HCEC 1CT (cell line): ENCODE measurements at places on chromosomes 5 and 9.

GRCh38 chr5:142326480-142326938, 1.7 kb upstream of the SPRY4 start:
- peak; percentile 43 for DNase-seq

DNA sequence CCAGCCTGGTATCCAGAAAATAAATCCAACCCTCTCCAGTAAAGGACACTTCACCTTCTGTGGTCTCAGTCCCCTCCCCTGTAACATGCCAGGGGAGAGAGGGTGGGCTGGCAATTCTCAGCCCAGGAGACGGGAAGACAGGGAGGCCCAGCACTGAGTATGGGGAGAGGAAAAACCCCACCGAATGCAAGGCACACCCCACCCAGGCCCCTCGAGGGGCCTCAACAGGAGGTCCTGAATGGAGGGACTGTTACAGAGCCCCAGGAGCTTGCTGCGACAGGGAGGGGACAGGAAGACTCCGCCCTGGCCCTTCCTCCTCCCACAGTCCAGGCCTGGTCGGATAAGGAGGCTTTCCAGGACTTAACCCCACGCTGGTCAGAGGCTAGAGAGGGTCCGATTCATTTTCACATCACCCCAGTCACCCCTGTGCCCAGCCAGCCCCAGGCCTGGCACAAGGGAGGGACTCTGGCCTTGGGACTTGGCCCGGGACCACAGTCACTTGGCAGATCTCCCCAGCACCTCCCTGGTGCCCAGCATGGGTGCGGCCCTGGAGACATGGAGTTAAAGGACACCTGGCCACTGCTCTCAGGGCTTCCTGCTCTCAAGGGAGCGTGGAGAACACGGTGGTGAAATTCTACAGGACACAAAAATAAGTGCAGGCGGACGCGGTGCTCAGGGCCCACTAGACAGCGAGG, 44.9 kb upstream of the STXBP1 start:
- DNase-seq = peak; percentile 58

- no peak for DNase-seq
Observed at GRCh38 chr9:134230942-134231325, 66.6 kb upstream of the RNU6ATAC start.

DNA sequence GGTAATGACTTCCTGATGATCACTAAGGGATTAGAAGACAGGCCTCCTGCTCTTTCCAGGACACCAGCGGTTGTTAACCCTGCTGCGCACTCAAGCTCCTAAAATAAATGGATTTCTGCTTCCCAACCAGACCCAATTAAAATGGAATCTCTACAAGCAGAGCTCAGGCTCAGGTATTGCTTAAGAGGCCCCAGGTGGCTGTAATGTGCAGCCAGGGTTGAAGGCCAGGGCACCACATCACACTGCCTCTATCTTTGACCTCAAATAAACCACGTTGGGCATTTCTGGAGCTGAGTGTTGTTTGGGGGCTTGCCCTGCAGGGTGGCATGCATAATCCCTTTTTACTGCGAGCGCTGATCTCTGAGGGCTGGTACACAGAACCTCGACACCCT, 108.0 kb downstream of the FBXO38 start:
- no peak for DNase-seq

GRCh38 chr9:91492237-91492636, 68.6 kb upstream of the NFIL3 start:
- no peak for DNase-seq

GRCh38 chr9:18911714-18912342, 121.2 kb downstream of the SAXO1 start:
- no peak for DNase-seq

- DNase-seq = no peak
Observed at GRCh38 chr5:35183556-35183955, 46.7 kb downstream of the PRLR start.

DNA sequence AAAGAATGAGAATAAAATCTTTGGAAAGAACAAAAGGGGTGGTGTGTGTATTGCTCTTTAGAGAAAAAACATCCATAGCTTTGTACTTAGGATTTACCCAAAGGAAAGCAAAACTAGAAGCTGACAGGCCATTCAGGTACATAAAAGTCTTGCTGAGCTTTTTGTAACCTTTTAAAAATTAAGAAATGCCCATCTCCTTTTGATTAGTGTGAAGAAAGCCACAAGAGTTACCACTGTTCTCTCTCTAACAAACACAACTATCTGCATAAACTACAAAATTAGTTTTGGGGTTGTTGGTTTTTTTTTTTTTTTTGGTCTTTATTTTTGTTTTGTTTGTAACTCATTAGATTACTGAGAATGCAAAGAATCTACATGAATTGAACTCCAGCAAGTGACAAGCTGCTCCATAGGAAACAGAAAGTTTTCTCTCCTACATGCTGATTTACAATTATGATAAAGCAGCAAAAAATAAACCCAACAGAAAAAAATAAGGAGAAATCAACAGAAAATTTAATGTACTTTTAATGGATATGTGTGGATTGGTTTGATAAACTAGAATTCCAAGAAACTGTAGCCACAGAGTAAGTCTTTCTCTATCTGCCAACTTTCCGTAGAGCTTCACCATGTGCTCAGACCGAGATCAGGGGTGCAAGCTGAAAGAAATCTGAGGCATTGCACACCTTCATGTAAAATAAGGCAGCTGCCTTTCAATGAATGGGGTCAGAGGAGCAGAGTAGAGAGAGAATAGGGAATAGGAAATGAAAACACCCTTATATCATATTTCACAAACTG, 12.3 kb downstream of the BAAT start:
- DNase-seq = no peak

- peak; percentile 59 for DNase-seq
Observed at GRCh38 chr5:90096415-90097081, 313.0 kb downstream of the CETN3 start.

- no peak for DNase-seq
Observed at GRCh38 chr5:126640866-126641265, 40.1 kb downstream of the PHAX start.

- DNase-seq = no peak
Observed at GRCh38 chr9:121366611-121367192, 3.3 kb downstream of the STOM start.

GRCh38 chr5:73448463-73449136, at the start of gene FOXD1:
Gene FOXD1 (minus strand): TSS chr5:73448777. CDS start chr5:73448362, 415 bp downstream.
- DNase-seq = peak; percentile 97

DNA sequence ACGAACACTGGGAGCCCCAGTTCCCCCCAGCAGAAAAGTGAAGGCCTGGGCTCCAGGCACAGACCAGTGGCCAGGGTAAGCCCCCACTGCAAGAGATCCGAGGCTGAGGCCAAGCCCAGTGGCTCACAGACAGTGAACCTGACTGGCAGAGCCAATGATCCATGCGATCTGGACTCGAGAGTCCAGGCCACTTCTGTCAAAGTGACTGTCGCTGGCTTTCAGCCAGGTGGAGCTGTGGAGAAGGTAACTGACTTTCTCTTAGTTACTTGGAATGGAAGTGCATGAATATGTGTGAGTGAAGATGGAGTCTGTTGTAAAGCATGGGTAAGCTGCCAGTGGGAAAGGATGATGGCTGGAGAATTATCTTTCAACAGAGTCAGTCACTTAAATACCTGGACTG, 99.7 kb downstream of the GOLPH3 start:
- DNase-seq = no peak

DNA sequence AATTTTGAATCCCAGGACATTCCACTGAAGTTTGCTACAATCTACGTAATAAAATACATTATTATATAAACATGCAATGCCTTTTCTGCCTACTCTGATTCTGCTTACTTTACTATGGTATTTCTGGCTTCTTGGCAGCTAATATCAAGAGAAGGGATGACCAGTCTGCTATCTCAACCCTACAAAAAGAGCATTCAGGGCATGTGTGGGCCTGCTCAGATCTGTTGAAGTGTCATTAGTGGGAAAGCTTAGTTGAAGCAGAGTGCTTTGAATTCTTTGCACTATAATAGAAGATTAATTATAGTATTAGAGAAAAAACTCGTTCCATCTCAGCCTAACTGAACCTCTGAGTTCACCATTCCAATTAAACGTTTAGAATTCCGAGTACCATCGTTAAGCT, 339.5 kb upstream of the ISL1 start:
- DNase-seq = no peak

DNA sequence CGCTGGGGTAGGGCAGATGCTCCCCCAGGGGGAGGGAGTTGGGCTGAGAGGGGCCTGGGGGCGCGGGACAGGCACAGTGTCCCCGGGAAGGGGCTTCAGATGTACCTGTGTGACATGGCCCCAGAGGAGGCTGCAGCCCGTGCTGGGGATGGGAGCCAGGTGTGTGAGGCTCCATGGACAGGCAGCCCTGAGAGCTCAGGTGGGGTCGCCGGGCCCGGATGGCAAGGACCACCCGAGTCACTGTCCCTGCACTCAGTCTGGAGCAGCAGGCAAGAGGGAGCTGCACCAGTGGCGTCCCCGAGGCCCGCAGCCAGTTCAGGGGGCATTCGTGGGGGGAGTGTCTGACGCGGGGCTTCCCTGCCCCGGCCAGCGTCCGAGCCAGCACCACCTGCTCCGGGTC, 18.9 kb downstream of the CCDC187 start:
- no peak for DNase-seq

DNA sequence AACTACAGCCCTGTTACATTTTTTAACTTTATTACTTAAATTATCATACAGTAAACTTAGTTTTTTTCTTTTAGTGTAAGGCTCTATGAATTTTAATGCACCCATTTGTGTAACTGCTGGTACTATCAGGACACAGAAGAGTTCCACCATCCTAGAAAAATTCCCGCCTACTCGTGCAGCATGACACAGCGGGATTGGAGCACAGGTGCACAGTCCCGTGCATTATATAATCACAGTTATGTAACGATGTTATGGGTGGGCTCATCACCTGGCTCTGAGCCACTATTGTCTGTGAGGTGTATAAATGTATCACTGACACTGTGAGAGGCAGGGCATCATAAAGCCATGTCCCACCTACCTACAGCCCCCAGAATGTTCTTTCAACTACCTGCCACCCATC, 80.7 kb downstream of the DRD1 start:
- DNase-seq = no peak

- DNase-seq = no peak
Observed at GRCh38 chr9:93576258-93577077, at the start of gene PHF2. Gene PHF2 (plus strand): TSS chr9:93576584. CDS start chr9:93576774, 190 bp downstream.

DNA sequence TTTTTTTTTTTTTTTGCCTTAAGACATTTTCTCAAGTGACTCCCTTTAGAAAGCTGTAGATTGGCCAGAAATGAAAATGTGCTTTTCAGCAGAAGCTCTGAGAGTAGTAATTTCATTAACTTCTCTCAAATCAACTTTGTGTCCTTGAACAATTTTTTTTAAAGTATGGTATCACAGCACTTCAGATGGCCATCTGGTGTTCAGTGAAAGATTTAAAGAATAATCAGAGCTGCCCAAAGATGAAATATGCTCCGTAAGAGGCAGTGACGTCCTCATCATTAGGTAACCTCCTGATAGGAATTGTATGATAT, 43.0 kb upstream of the PCAT7 start:
- no peak for DNase-seq

DNA sequence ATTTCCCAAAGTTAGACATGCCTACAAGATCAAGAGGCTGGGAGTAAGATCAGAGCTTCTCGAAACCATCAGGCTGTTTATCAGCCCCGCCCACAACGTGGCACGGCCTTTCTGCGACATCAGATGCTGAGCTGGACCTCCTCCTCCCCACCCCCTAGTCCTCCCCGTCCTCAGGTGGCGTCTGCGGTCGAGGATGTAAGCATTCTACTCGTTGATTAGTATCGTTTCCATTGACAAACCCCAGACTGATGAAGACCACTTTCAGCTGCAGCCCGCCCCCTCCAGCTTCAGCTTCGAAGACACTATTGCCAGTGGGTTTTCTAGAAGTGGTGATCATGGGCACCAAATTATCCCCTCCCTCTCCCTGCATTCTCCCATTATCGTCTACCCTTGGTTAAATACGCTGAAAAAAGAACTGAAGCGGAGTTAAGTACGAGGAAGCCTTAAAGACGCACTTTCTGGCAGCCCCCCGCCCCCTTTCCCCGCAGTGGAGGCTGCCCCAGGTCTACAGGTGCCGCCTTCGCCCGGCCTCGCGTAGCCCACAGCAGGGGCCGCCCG, 1.1 kb downstream of the PPIC start:
- no peak for DNase-seq

- DNase-seq = no peak
Observed at GRCh38 chr5:74664551-74664950, 20.5 kb upstream of the HEXB start.

GRCh38 chr9:95727947-95728520, 147.5 kb upstream of the ERCC6L2 start:
- DNase-seq = no peak

- DNase-seq = no peak
Observed at GRCh38 chr9:96279932-96280331, 22.0 kb downstream of the HSD17B3 start.

- DNase-seq = peak; percentile 47
Observed at GRCh38 chr9:124320062-124320973, 62.6 kb downstream of the NEK6 start.

- no peak for DNase-seq
Observed at GRCh38 chr9:12879961-12880360, 105.1 kb downstream of the LURAP1L start.

DNA sequence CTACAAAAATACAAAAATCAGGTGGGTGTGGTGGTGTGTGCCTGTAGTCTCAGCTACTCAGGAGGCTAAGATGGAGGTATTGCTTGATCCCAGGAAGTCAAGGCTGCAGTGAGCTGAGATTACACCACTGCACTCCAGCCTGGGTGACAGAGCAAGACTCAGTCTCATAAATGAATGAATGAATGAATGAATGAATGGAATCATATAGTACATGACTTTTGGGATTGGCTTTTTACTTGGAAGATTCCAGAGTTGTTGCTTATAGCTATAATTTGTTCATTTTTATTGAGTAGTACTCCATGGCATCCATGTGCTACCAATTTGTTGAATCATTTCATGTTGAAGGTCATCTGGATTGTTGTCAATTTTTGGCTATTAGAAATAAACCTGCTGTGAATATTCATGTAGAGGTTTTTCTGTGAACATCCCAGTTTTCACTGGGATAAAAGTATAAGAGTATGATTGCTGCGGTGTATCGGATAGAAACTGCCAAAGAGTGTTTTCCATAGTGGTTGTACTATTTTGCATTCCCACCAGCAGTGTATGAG, 19.9 kb downstream of the ERBIN start:
- peak; percentile 45 for DNase-seq

DNA sequence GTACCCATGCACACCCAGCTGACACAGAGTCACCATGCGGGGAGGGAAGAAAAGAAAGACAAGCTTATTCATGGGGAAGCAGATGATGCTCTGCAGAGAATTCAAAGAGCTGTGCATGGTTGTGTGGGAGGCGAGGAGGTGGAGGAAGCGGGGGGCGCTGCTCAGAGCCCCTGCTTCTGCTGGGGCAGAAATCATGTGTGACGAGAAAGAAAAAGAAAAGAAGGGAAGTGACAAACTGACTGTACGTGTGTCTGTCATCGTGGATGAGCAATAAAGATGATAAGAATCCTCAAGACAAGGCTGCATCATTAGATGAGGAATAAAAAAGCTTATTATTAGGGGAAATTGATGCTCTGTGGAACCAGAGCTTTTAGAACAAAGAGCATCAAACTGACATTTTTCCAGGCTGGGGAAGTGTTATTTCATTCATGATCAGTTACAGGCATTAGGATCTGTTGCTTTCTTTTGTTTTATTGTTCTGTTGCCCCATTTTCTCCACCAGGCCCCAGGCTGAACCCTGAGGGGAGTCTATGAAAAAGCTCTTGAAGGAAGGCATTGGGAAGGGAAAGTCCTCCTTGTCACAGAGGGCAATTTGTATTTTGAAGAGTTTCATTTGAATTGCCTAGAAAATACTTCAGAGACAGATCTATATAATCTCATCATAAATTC, 20.3 kb upstream of the SH3RF2 start:
- DNase-seq = no peak
